ENCODE measurements at places on chromosomes 2 and 18.

DNA sequence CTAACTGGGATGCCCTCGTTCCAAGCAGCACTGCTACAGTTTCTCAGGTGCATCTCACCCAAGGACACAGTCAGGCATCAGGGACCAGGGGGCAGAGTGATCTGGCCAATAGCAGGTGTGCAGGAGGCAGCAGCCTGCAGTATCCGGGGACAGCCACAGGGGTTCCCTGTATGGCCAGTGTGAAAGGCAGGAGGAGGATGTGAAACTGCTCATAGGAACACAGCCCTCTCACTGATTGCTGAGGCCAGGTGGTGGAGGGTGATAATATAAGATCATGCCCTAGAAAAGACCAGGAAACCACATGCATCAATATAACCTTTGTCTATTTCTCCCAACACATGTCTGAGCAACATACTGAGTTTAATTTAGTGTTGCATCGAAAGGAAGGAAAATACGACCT is 112.7 kb upstream of the TACR1 start:
- DNase-seq = peak; percentile 33

- DNase-seq = peak; percentile 27
Measured at GRCh38 chr2:11495844-11496681, 30.1 kb upstream of the E2F6 start.

DNA sequence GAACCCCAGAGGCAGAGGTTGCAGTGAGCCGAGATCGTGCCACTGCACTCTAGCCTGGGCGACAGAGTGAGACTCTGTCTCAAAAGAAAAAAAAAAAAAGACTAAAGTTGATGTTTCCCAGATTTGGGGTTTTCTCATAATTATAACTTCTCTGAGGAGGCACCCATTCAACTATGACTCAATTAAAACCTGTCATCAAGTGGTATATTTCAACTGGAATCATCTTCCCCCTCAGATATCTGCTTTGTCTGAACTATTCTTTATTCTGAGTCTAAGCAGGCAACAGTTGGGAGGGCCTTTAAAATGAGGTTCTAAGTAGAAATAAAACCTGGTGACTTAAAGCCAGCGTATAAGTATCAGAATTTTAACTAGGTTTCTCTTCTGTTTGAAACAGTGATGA is 88.5 kb downstream of the PTRHD1 start:
- DNase-seq = no peak

DNA sequence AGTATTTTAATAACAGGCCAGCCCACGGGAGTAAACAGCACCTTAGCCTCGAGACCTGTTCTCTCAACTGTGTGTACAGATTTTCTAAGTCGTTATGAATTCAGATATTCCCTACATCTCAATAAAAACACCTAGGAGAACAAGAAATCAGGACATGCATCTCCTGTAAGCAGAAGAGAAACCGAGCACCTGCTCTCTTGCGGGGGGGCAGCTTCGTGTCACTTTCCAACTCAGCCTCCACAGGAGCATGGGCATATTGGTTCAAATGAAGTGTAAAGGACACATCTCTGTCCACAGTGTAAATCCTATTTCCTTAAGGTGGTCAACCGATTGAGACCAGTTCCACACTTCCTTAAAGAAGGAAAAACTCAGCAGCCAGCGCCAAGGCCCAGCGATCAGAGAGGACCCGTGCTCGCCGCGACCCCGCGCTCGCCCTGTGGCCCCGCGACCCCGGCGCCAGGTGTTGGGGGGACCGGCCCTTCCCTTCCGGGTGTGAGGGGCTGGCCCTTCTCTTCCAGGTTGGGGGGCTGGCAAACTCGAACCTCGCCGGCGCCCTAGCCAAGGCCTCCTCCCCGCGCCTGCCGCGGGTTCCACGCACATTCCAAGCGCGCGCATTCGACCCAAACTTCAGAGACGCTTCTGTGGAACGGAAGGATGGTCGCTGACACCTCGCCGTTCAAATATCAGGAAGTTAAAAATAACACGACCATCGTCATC is 652 bp downstream of the SH3YL1 start:
- no peak for DNase-seq

DNA sequence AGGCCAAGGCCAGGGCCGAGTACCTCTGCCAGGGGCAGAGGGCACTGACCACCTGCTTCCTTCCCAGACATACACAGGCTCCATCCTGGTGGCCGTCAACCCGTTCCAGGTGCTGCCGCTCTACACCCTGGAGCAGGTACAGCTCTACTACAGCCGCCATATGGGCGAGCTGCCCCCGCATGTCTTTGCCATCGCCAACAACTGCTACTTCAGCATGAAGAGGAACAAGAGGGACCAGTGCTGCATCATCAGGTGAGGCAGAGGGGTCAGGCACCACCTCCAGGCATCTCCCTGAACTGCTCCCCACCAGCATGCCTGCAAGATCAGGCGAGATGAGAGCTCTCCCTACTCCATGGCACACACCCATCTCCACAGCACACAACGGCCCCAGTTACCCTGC is 31.1 kb downstream of the MYO7B start:
- no peak for DNase-seq

DNA sequence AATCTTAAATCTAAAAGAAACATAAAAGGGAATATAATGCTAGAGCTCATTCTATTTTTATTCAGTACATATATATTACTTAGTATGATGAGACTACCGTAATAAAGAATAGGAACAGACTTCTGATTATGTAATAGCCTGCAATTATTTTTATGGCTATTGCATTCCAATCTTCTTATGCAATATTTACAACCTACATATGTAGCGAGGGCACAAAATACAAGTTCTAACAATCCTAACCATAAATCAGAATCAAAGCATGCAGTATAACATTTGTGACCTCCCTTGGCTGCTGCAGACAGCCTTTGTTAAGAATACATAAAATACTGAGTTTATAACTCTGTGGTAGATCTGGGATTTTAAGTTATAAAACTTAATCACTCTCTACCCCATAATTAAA is 177.6 kb downstream of the BABAM2 start:
- no peak for DNase-seq

GRCh38 chr2:217933617-217933993 is 69.2 kb downstream of the TNS1 start:
- no peak for DNase-seq

DNA sequence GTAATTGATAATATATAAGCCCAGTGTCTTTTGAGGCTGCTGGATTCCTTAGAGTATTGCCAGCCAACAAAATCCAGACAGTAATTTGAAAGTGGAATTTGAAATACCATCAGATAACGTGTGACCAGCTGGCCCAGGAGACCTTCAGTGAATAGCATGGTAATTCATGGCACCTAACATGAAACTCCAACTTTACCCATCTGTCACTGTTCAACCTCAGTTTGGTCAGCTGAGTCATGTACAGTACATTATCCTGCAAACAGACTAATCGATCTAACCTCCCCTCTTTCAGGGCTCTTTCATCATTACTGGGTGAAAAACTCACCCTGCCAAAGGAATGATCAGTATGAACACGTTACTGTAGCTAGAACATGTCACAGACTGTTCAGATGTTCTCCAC is 230.6 kb downstream of the DOK6 start:
- DNase-seq = no peak

- peak; percentile 17 for DNase-seq
Measured at GRCh38 chr2:176297067-176297466, 27.8 kb downstream of the MTX2 start.

- no peak for DNase-seq
Measured at GRCh38 chr2:187369471-187369870, 78.6 kb downstream of the CALCRL start.

DNA sequence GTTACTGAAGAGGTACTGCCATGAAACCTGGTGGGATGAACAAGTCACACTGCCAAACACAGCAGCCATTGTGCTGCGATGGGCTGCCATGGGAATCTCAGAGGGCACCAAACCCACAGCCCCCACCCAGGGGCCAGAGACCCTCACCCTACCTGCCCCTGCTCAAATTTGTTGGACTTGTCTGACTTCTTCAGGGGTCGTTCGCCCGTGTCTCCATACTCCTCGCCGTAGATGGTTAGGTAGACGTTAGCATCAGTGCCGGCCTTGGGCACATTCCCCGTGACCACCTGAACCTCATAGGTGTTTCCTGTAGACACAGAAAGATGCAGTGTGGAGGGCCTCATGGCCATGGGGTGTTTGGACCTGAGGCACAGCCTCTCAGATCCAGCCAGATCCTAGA is 97.7 kb downstream of the LOXHD1 start:
- no peak for DNase-seq

DNA sequence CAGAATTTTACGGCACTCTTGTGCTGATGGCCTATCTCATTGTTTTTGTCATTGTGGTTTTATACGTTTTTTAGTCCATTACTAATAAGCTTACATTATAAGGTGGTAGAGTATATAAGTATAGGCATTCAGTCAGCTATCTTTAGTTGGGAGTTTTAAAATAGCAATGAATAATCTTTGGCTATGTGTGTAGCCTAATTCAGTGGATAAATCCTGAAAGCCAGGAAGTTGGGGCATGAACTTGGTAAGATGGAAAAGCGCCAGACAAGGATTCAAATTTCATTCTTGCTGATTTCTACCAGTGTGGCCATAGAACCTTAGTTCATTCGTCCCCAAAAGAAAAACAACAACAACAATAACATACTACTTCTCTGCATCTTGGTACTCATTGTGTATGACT is 31.2 kb downstream of the EPC2 start:
- DNase-seq = no peak

- DNase-seq = peak; percentile 41
Measured at GRCh38 chr18:75364512-75365253, 62.8 kb downstream of the SMIM21 start.

DNA sequence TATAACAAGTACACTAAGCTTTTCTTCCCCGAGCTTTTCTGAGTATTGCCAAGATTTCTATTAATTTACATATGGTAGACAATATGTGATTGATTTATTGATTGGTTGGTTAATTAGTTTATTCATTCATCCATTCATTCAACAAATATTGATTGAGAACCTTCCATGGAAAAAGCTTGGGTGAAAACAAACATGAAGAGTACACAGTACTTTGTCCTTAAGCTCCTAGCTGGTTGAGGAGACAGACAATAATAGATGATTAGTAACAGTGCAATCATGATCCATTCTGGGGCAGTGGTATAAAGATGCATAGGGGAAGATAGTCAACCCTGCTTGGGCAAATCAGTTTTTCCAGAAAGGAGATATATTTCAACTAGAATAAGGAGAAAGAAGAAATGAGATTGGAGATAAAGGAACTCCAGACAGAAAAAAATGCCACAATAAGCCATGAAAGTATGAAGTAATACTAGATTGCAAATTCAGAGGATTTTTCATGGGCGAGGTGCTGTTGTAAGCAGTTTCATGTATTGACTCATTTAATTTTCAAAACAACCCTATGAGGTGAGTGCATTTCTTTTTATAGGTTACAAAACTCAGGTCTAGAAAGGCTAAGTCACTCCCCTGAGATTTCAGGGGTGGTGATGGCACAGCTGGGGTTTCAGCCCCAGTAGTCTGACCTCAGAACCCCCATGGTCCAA is 129.5 kb downstream of the RND3 start:
- DNase-seq = peak; percentile 70

DNA sequence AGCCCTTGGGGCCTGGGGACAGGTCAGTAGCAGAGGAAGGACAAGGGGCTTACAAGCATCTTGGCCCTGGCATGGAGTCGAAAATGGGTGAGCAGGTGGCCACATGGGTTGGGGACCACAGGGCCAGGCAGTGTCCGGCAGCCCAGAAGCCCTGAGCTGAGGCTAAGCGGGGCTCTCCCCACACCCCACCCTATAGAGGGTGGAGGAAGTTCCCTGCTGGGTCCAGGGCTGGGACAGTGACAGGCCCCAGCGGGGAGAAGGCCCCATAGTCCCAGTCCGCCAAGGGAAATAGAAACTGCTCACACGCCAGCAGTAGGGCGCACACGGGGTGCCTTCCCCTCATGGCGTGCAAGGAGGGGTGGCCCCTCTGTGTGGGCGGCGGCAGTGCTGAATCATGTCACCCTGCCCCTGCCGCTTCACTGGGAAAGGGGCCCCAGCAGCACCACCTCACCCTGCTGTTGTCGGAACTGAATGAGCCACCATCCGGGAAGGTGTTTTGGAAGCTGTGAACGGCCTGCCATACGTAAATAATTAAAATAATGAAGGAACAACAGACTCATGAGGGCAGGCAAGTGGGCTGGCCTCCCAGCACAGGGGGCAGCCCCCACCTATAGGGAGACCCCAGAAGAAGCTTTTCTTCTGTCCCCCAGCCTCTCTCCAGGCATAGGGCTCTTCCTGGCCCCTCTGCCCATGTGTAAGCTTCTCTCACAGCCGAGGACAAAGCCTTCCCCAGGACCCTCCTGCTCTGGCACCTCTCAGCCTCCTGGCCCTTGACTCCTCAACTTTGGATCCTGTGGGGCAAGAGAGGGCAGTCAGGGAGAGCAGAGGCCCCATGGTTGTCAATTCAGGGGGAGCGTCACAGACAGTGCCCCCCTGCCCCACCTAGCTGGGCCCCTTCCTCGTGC is 12.7 kb upstream of the DUSP2 start:
- DNase-seq = peak; percentile 32

DNA sequence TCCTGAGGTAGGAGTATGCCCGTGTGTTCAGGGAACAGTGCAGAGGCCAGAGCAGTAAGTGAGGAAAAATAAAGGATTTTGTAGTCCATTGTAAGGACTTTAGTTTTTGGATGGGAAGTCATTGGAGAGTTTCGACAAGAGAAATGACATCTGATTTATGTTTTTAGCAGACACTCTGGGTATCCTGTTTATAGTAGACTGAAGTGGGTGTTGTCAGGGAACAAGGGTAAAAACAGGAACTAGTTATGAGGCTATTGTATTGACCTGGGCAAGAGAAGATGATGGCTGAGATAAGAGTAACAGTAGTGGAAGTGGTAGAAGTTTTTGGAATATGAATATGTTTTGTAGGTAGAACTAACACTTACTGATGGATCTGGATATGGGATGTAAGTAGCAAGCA is 59.8 kb downstream of the GTF2A1L start:
- no peak for DNase-seq

DNA sequence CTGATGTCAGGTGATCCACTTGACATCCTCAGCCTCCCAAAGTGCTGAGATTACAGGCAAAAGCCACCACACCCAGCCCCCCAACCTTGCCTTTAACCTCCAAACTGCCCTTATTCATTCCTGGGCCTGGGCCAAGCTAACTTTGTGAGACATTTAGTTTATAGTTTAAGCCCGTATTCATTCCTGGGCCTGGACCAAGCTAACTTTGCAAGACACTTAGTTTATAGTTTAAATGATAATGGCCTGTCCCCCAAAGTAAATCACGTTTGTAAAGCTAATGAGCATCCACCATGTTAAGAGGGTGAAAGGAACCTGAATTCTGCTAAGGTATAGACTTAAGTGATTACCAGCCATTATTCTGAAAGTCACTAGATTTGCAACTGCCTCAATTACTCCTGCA is 68.7 kb downstream of the NEURL3 start:
- no peak for DNase-seq

Measured in MV-4-11 (cell line).